ENCODE measurements at places on chromosomes 4 and X.
A peak's percentile ranks its signal among the peaks of the same experiment; 100 is the strongest.

DNA sequence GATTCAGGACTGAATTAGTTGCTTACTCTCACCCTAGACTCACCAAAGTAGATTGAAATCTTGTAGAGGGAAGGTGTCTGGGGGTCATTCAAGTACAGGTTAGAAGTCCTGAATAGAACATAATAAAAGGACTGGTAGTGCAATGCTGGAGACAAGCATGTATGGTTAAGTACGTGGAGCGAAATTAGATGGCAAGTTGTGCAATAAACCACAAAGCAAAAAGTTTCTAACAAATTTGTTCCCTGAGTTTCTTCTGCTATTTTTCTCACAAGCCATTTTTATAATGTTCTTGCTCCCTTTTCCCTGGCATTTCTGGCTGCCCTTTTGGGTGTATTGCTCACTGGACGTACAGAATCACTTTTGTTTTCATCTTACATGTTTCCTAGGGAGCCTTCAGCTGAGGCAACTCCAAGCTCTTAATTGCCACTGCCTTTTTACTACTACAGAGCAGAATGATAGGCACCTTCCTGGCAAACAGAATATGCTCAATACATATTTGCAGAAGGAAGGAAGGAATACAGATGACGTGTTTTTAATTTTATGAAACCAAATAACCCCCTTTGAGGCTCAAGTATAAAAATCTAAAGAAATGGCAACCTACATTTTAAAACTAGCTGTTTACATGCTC is 23.4 kb downstream of the LANCL3 start:
- DNase-seq, result no peak

DNA sequence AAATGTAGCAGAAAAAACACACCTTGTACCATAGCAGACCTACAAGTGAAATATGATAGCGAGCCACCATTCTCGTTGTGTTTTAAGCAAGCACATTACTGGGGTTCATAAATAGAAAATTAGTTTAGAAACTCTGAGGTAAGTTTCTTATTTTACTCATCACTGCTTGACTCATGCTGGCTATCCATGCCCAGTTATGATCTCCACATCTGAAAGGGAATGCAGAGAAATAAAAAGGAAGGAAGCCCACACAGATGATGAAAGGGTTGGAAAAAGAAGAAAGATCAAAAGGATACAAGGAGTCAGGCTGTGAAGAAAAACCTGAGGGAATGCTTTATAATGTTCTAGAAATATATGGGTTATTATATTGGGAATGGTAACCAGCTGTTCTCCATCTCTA is 54.5 kb downstream of the CAMK2D start:
- no peak for DNase-seq

DNA sequence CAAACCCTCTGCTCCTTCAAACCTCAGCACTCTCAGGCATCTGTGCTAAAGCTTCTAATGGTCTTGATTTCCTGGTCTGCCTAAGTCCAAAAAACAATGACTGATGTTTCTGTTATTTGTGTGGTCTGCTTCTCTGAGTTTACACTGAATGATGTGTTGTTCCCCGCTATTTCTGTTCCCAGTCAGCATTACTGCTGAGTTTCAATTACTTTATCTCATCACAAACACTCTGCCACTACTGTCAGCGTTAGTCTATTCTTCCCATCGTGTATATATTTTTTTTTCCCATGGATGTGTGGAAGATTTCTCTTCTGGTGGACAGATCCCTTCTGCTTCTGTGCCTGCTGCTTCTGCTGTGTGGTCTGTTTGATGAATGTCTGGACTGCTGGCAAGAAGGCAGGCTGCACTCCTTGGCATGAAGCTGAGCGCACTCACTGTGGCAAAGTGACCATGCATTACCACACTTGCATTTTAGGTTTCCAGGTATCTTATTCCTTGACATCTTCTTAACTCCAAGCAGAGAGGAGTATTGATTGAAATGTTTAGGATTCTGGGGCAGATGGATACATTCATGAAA is 106.9 kb upstream of the PAQR3 start:
- DNase-seq, result no peak

DNA sequence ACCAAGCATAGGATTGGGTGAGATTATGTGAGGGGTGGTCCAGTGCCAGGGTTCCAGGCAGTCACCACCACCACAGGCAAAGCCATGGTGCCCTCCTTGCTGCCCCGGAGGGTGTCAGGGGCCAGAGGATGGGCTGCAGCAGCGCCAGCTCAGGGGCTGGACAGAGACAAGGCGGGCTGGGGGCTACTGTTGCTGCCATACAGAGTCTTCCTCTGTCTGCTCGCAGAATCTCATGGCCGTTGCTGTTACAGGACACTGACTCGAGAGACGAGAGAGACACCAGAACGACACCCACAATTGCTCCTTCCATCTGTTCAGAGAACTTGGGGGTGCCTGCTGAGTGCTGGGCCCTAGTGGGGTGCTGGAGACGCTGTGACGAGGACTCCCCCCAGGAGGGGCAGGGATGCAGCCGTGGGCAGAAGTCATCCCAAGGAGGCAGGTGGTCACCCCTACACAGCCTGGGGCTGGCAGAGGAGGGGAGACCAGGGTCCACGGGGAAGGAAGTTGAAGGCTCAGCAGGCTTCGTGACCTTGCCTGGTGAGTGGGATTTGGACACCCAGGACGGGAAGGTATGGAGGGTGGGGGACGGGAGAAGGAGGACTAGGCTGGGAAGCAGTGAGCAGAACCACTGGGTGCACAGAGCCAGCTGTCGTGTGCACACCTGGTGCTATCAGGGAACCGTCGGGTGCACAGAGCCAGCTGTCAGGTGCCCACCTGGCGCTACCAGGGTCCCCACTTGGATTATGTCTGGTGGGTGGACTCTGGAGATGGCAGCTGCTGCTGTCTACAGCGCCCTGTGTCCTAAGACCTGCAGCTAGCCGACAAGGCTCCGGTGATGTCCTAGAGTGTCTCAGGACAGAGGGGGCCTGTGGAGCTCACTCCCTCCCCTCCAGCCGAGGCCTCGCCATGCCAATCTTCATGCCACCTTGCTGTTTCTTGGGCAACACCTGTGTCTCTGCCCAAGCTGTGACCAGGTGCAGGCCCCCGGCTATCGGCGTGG is 43.9 kb upstream of the HMX1 start:
- DNase-seq, result no peak

- DNase-seq, result no peak
Observed at GRCh38 chr4:3781193-3781886, 15.2 kb downstream of the ADRA2C start.

DNA sequence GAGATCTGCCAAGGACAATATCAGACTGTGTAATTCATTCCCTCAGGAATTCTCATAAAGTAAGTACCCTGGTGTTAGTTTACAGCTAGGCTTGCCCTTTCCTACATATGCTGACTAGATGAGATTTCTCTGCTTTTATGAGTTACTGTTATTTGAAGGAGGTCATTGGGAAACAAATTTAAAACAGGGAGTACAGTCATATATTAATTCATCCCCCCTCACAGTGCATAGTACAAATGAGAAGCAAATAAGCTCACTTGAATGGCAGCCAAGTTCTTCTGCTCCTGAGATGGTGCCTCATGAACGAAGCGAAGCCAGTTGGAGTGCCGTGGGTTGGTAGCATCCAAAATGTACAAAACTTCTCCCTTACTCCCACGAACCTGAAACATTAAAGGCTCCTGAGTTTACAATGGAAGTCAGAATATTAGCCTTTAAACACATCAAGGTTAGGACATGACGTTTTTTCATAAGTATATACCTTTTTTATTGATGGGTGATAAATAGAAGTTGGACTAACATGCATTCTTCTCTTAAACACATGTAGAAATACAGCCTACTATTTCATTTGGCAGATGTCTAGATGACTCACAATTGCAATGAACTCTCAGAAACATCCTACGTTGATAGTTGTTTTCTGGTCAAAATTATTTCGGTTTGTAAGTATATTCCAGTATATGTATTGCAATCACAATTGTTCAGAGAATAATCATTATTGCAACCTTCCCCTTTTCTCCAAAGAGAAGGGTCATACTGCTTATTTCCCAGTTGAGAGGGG is 69.2 kb downstream of the PRDM5 start:
- no peak for DNase-seq

GRCh38 chr4:12206091-12206490 is 777.4 kb upstream of the HS3ST1 start:
- DNase-seq, result no peak

GRCh38 chr4:15651676-15652075 is 3.5 kb downstream of the FBXL5 start:
- no peak for DNase-seq

DNA sequence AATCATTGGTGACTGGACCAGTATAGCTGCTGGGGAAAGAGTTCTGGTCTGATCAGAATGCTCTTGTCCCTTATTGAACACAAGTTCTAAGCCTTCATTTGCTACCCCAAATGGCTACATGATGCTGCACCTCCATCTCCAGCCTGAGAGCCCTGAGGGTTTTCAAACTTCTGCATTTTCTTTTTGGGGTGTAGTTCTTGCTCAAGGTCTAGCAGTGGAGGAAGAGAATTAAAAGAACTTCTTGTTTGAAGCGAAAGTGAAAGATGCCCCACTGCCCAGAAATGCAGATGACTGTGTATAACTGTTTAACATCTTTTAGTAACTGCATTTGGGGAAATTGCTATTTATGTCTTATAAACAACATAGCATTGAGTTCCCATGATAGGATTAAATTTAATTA is 38.5 kb downstream of the LAMTOR3 start:
- peak; percentile 68 for DNase-seq

DNA sequence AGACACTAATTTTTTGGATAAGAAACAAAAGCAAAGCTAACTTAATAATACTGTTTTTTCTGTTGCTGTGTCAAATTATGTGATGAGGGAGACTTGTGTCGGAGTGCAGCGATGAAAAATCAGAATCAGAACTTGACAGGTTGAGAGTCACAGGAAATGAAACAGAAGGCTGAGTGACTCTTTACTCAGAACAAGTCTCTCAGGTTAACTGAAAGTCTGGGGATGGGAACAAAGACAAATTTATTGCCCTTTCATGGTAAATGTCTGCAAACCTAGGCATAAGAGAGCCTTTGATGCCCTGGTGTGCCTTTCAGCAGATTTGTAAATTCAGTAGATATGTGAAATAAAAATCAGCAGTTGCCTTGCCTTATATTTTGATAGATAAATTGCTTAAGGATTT is 96.0 kb downstream of the ADGRL3 start:
- no peak for DNase-seq
